ENCODE measurements at places on chromosomes 5 and 9.

- no peak for DNase-seq
Observed at GRCh38 chr9:93480262-93480661, 26.9 kb upstream of the FAM120AOS start.

- no peak for DNase-seq
Observed at GRCh38 chr9:127349483-127350113, 47.4 kb upstream of the SLC2A8 start.

GRCh38 chr5:38509185-38509584, 47.3 kb downstream of the LIFR start:
- no peak for DNase-seq

- no peak for DNase-seq
Observed at GRCh38 chr5:132102101-132102701, 28.6 kb downstream of the CSF2 start.

DNA sequence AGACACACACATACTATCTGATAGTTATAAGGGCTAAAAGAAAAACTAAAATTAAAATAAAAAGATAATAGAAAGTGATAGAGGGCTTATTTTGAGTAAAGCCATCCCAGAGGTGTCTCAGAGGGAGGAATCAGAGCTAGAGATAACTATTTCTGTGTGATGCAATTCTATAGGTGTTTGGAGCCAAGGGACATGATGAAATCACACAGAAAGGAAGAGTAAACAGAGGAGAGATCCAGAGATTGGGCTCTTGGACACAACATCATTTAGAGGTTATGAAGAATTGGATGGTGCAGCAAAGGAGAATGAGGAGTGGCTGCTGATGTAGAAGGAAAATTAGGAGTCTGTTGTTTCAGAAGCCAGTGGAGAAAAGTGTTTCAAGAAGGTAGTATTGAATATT, 393.5 kb downstream of the DIRAS2 start:
- DNase-seq: no peak

DNA sequence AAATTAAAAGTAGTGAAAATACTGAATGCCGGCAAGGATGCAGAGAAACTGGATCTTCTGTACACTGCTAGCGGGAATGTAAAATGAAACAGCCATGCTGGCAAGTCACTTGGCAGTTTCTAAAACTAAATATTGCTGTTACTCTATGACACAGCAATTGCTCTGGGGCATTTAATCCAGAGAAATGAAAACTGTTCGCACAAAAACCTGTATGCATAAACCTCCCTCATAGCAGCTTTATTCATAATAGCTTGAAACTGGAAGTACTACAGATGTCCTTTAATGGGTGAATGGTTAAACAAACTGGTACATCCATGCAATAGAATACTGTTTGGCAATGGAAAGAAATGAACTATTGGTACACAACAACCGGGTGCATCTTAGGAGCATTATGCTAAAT, 167.2 kb downstream of the ARHGAP26 start:
- DNase-seq: no peak

DNA sequence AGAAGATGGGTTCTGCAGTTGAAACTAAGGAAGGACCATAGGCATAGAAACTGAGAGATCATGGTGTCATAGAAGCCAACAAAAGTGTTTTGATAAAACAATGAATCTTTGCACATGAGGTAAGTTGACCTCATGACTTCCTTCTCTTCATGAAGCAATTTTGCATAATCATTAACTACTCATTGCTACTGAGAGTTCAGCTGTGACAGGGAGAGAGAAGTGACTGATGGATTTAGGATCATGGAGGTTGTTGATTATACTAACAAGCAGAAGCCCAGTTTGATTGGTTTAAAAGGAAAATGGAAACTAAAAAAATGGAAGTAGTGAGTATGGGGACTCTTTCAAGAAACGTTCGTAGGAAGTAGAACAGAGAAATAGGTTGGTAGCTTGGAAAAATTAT, 51.2 kb downstream of the PARP8 start:
- no peak for DNase-seq

DNA sequence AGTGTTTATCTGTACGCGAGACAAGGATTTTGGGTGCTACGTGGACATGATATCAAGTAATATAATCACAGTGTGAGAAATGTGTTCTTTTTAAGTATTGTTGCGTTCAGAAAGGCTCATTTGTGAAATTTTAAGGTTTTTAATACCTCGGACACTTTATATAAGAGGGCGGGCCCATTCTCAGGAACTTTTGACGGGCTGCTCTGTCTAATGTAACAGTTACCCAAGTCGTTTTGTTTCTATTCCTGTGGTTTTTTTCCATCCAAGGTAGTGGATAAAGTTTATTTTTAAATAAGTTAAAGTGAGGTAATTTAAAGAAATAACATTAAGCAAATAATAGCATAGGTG, 525 bp downstream of the SRP19 start:
- no peak for DNase-seq

DNA sequence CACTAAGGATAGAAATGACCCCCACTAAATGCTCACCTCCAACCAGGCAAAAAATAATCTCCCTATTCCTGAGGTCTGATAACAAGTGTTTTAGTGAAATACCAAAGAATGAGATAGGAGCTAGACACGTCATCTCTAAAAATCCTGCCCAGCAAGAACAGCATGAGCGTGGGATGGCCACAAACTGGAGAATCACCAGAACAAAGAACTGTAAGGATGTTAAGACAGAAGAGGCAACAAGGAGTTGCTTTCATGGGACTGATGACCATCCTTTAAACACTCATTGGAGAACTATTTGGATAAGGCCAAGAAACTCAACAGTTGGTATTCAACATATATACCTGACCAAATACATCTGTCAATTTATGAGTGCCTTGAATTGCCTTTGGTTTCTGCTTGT, 113.7 kb downstream of the RASEF start:
- DNase-seq: no peak

DNA sequence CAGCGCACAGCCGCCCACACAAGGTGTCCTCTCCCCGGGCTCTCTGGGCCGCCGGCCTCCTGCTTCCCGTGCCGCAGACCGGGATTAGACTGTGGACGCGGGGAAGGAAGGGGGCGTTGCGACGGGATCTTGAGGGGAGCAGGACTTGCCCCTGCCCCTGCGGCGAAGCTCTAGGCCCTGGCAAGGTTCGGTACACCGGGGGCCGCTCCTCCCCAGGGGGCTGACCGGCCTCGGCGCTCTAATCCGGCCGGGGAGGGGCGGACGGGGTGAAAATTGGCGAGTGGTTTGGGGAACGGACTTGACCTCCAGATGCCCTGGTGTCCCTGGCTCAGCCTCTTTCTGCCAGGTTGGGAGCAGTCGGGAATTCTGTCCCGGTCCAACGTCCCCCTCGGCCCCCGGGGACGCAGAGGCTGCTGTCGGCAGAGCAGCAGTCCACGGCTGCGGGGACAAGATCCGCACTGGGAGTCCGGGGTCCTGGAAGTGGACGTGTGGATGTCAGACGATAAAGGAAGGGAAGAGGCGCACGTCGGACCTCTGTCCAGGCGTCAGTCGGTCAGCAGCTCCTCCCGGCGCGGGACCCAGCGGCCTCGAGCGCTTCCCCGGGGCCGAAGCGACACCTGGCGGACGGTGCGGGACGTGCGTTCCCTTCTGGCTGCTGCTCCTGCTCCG, 1.9 kb upstream of the CNTFR start:
- DNase-seq: peak; percentile 85

- no peak for DNase-seq
Observed at GRCh38 chr9:16688814-16689213, 181.7 kb downstream of the BNC2 start.

DNA sequence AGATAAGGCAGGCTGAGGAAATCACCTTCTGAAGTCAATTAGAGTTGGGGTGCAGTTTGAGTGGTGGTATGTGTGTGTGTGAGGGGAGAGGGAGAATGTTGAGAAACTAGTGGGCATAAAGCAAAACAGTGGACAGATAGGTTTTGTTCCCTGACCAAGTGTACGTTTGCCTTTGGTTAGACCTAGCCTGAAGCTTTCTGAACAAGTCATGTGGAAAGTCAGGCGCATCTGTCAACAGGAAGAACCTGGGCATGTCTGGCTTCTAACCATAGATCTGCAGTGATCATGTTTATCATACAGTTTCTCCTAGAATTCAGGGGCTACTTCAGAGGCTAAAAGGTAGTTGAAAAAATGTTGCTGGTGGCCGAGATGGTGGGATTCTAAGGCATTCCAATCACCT, 143.2 kb upstream of the PCA3 start:
- no peak for DNase-seq

- no peak for DNase-seq
Observed at GRCh38 chr5:4204276-4205141, 608.9 kb downstream of the IRX1 start.

- DNase-seq: no peak
Observed at GRCh38 chr5:31563216-31563615, 31.1 kb downstream of the C5orf22 start.

DNA sequence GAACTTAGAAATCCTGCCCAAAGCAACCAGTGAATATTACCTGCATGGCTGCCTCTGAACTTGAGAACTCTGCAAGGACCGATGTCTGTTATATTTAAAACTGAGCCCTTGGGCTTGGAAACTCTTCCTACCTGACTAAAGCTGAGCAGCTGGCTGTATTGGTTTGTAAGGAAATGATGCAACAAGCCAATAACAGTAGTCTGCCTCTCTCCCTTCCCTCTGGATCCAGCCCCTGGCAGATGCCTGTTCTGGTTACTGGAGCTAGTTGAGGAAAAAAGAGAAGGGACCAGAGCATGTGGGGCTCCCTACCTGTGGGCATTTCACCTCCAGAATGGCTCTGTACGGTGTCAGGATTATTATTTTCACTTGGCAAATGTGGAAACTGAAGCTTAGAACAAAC, 34.7 kb downstream of the SH3RF2 start:
- DNase-seq: no peak

DNA sequence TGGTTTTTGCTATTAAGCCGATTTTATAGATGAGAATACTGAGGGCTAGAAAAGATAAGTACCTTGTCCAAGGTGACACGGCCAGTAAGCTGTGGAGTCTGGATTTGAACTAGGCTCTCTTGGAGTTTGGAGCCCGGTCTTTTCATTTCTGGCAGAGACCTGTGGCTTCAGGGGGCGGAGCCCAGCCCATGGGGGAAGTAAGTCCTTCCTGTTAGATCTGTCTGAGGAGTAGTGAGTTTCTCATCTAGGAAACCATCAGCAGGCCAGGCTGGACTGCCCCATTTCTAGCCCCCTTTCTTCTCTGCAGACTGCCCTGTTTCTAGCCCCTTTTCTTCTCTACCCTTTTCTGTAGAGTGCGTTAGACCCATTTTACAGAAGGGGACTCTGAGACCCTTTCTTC, 521 bp upstream of the PTGS1 start:
- no peak for DNase-seq

DNA sequence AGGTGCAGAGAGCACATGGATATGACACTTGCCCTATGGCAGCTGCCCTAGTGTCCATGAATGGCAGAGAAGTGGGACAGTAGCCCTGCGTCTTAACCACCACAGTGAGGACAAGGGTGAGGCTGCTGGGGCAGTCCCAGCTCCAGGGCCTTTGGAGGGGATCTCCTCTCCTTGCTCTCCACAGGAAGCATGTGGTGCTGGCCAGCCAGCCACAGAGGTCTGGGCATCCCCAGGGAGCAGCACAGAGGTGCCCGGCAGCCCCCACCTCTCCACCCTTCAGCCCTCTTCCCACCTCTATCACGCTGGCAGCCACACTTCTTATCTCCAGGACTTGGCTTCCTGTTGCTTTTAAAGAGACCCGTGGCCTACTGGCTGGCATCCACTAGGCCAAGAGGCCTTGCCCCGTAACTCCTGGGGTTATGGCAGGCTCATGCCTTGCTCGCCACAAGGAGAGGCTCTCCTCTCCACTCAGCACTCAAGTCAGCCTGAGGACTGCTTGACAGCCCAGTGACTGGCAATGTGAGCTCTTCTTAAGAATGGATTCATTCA, 21.9 kb downstream of the CSF2 start:
- no peak for DNase-seq

DNA sequence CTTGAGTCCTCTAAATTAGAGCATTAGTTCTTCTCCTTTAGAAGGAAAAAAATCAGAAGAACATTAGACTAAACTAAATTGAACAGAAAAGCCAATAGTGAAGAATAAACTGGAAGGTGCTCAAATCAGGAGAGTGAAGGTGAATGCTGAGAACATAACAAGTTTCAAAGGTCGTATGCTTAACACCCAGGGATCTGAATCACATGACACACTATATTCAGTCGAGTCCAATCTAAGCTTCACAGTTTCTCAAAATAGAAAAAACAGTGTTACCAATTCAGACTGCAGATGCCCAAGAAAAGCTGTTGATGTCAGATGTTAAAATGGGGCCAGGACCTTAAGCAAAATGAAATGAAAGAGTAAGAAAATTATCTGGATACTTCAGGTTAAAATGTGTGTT, 614.5 kb downstream of the EFNA5 start:
- no peak for DNase-seq

DNA sequence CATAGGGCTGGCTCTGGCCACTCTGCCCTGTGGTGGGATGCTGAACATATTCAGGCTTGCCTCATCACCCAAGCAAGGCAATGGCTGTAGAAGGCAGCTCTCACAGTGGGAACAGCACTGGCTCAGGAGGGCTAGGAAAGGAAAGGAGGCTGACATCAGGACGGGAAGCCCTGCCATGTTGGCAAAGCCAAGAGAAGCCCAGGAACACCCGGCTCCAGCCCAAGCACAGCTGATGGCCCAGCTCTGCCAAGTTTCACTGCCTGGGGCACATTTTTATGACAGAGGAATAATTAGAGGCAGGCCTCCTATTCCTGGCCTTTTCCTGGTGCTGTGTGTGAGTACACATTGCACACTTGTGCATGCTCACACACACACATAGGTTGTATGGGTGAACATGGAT, 163.6 kb upstream of the SMIM23 start:
- DNase-seq: no peak

DNA sequence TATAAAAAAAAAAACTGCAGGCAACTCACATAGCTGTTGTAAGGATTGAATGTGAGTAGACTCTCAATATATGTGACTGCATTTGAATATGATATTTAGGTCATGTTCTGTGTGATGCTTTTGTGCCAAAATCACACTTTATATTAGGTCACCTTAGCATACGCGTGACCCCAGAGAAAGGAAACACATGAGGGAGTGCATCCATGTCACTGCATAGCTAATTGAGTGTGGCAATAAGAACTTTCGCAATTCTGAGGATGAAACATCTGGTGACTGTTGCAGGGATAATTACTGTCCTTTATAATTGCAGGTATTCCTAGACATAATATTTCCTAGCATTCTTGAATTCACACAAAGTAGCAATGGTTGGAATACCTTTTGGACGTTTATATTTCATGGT, 459.5 kb upstream of the KLF4 start:
- no peak for DNase-seq

DNA sequence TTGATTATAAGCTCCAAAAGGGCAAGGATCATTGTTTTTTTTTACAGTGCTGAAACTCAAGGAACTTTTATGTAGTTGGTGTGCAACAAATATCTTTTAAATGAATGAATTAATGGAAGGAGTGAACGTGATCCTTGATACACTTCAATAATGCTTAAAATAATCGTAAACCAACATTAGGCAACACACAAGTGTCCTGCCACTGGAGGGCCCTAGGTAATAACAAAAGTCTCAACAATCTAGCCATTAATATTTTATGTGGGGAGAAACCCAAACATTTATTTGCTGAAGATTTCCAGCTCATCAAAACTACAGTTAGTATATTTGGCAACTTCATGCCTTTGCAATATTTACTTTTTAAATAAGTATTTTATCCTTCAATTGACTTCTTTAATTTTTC, 309.0 kb upstream of the FBXL7 start:
- no peak for DNase-seq

- DNase-seq: no peak
Observed at GRCh38 chr9:11973511-11973910, 719.7 kb upstream of the TYRP1 start.

All from stimulated activated CD4-positive, alpha-beta T cell treated with anti-CD3 and anti-CD28 coated beads, Interleukin-2, amount 100 ng/mL, for 48 hours (primary cell).